ENCODE measurements at places on chromosomes 2 and 18. TPM values are rescaled to one million over a fixed set of nuclear protein-coding genes. Genes with fewer than 3 reads are reported as not detected.

The PRKD3 gene
- 20.3 TPM for total RNA-seq

The FMNL2 gene
- 19.4 TPM for total RNA-seq

The GPR45 gene
- total RNA-seq = not detected

The SLC38A11 gene
- total RNA-seq = 3.0 TPM

The ASAP2 gene
- total RNA-seq = 17.8 TPM

The AGAP1 gene
- 16.1 TPM for total RNA-seq

The TBR1 gene
- not detected for total RNA-seq

The DRC1 gene
- 3.8 TPM for total RNA-seq

The TSPYL6 gene
- not detected for total RNA-seq

The MARS2 gene
- 6.9 TPM for total RNA-seq

The GYPC gene
- total RNA-seq = 32.9 TPM

The ASB18 gene
- total RNA-seq = not detected

The PAPOLG gene
- total RNA-seq = 18.9 TPM

The CROCC2 gene
- 0.23 TPM for total RNA-seq
